ENCODE measurements at places on chromosomes 1 and 21.

- no peaks in the 10 kb centered on the region for H3K36me3 ChIP-seq
- H3K27me3 ChIP-seq, result peaks cover 2% of the 10 kb centered on the region
- H3K27ac ChIP-seq, result peak overlapping the region; percentile 19
- no peak for DNase-seq
These were observed 663 bp downstream of the ACOT7 start for GRCh38 chr1:6392809-6393399.

GRCh38 chr1:164576291-164577271 lies 17.6 kb downstream of the PBX1 start:
- no peak for DNase-seq
- H3K36me3 ChIP-seq, result no peaks in the 10 kb centered on the region
- peak overlapping the region; percentile 63 for H3K27ac ChIP-seq
- H3K4me3 ChIP-seq, result peak overlapping the region; percentile 14
- H3K27me3 ChIP-seq, result no peaks in the 10 kb centered on the region
- H3K4me1 ChIP-seq, result peaks cover 20% of the 10 kb centered on the region

DNA sequence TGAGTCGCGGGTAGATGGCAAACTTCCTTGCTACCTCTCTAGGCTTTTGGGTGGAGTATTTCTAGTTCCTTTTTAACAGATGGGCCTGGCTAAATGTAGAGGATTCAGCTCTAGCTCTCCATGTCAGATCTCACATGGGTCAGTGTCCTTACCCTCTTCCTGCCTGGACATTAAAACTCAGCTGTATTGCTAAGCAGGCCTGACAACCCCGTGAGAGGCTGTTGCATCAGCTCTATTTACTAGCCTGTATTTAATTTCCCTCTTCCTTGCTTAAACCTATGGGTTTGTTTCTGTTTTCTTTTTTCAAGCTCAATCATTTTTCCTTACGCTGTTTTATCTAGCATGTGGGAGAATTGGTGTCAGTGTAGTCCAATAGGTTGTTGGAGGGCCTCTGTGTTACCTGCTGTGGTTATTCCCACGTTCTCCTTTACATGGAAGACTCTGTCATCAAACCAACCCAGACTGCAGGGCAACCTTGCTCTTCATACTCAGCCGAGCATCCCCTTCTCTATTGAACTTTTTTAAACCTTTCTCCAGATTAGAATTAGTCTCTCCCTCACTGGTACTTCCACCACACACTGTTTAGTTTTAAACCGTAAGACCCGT lies 79.5 kb upstream of the BACH1 start:
- peak overlapping the region; percentile 99 for H3K27ac ChIP-seq
- no peak overlapping the region for H3K4me3 ChIP-seq
- no peaks in the 10 kb centered on the region for H3K27me3 ChIP-seq
- H3K4me1 ChIP-seq, result peaks cover 38% of the 10 kb centered on the region

- H3K27ac ChIP-seq, result no peak overlapping the region
- H3K36me3 ChIP-seq, result no peaks in the 10 kb centered on the region
- H3K4me3 ChIP-seq, result no peak overlapping the region
- DNase-seq, result no peak
These were observed 19.9 kb downstream of the SOX13 start for GRCh38 chr1:204092632-204093420.

- no peak overlapping the region for H3K27ac ChIP-seq
- peak overlapping the region; percentile 80 for H3K4me3 ChIP-seq
- H3K4me1 ChIP-seq, result peaks cover 14% of the 10 kb centered on the region
These were observed 812 bp downstream of the NBPF1 start for GRCh38 chr1:16612332-16613172.

GRCh38 chr1:193438312-193438711 lies 251.9 kb upstream of the B3GALT2 start:
- no peak for DNase-seq
- H3K4me3 ChIP-seq, result no peak overlapping the region
- H3K36me3 ChIP-seq, result no peaks in the 10 kb centered on the region
- H3K4me1 ChIP-seq, result no peaks in the 10 kb centered on the region
- H3K27ac ChIP-seq, result no peak overlapping the region

GRCh38 chr1:58932859-58933598 lies 149.2 kb upstream of the JUN start:
- H3K27me3 ChIP-seq, result no peaks in the 10 kb centered on the region
- peak; percentile 83 for DNase-seq

- H3K27me3 ChIP-seq, result no peaks in the 10 kb centered on the region
- no peaks in the 10 kb centered on the region for H3K4me1 ChIP-seq
- DNase-seq, result no peak
- H3K36me3 ChIP-seq, result no peaks in the 10 kb centered on the region
These were observed 32.1 kb downstream of the NAV1 start for GRCh38 chr1:201570886-201571624.

- DNase-seq, result peak; percentile 43
- peaks cover 7% of the 10 kb centered on the region for H3K4me1 ChIP-seq
- H3K36me3 ChIP-seq, result no peaks in the 10 kb centered on the region
- H3K4me3 ChIP-seq, result peak overlapping the region; percentile 60
- peaks cover 6% of the 10 kb centered on the region for H3K27me3 ChIP-seq
- no peak overlapping the region for H3K27ac ChIP-seq
These were observed 18.6 kb downstream of the KCNQ4 start for GRCh38 chr1:40802078-40802741.

- H3K27ac ChIP-seq, result peak overlapping the region; percentile 49
- H3K4me1 ChIP-seq, result peaks cover 18% of the 10 kb centered on the region
- peak; percentile 88 for DNase-seq
- H3K36me3 ChIP-seq, result peaks cover 5% of the 10 kb centered on the region
- H3K27me3 ChIP-seq, result no peaks in the 10 kb centered on the region
These were observed 63.7 kb downstream of the MACF1 start for GRCh38 chr1:39268112-39268581.

GRCh38 chr1:54249819-54250435 lies 50.0 kb downstream of the MRPL37 start:
- H3K27me3 ChIP-seq, result no peaks in the 10 kb centered on the region
- peak overlapping the region; percentile 17 for H3K27ac ChIP-seq
- H3K4me1 ChIP-seq, result peaks cover 29% of the 10 kb centered on the region
- peak; percentile 35 for DNase-seq

GRCh38 chr1:208213786-208214185 lies 30.4 kb downstream of the PLXNA2 start:
- H3K27me3 ChIP-seq, result no peaks in the 10 kb centered on the region
- no peak for DNase-seq
- no peak overlapping the region for H3K27ac ChIP-seq
- no peak overlapping the region for H3K4me3 ChIP-seq
- peaks cover 31% of the 10 kb centered on the region for H3K4me1 ChIP-seq
- H3K36me3 ChIP-seq, result no peaks in the 10 kb centered on the region

GRCh38 chr1:67468066-67468718 lies 38.0 kb upstream of the SERBP1 start:
- DNase-seq, result no peak
- H3K27ac ChIP-seq, result no peak overlapping the region
- no peaks in the 10 kb centered on the region for H3K27me3 ChIP-seq
- no peak overlapping the region for H3K4me3 ChIP-seq
- peaks cover 6% of the 10 kb centered on the region for H3K4me1 ChIP-seq

DNA sequence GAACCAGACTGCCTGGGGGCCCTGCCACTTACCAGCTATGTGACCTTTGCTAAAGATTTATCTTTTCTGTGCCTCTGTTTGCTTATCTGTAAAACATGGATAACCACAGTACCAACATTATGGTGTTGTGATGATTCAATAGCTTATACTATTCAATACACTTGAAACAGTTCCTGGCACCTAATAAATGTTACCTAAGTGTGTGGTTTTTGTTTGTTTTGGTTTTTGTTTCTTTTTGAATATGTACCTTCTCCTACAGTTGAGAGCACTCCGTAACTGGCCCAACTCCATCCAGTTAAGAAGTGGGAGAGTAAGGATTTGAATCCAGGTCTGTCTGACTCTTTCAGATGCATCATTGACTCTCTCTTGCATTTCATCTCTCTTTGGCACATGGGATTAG lies 125.8 kb upstream of the C8B start:
- no peaks in the 10 kb centered on the region for H3K27me3 ChIP-seq
- H3K27ac ChIP-seq, result no peak overlapping the region

DNA sequence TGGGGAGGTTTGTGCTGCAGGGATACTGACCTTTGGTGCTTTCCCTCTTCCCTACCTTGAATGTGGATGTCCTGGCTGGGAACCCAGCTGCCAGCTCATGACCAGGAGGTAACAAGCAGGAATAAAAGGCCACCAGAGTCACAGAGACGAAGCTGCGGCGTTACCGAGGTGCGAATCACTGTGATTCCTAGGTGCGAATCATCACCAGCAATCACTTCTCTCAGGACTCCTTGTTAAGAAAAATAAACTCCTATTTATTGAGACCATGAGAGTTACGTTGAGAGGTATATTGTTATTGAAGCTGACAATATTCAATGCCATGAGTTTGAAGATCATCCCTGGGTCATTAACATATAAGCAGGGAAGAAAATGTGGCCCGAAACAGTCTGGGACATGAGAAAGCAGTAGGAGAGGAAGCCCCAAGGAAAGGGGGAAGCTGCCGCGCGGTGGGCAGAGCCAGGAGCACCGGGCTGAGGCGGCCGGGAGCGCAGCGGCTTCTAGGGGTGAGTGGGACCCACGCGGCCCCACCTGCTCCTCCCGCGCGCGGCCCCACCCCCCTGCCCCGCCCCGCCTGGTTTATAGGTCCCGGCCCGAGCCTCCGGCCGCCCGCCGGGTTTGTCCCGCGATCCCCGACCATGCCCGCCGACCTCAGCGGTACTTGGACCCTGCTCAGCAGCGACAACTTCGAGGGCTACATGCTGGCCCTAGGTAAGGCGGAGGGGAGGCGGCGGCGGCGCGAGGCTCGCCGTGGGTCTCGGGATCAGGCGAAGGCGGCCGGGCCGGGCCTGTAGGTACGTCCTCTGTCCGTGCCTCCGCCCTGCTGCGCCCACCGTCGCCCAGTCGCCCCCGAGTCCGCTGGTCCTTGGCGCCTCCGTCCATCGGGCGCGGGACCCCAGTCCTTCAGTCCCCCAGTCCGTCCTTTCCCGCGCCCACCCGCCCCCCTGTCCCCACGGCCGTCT lies at the start of gene RBP7:
RBP7 (plus strand) TSS at position 605 of the 959 bp plus-strand sequence; CDS start at position 636, 31 bp downstream.
- H3K4me1 ChIP-seq, result no peaks in the 10 kb centered on the region
- no peak for DNase-seq

DNA sequence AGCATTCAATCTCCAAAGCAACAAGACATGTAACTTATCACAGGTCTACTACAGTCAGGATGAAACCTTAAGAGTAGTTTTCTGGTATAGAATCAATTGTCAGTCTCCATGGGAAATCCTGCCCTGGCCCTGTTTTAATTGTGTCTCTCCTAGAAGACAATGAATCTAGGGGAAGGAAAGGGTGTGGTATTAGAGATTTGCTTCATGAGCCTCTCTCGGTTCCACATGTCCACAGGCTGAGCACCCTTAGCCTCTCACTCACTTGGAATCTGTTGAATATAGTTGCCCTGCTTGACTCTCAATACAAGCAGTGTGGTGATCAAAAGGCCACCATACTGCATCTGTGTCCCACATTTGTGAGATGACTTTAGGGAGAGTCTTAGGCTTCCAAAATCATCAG lies 17.7 kb downstream of the SPATA46 start:
- no peaks in the 10 kb centered on the region for H3K27me3 ChIP-seq
- no peak for DNase-seq
- H3K4me1 ChIP-seq, result no peaks in the 10 kb centered on the region
- no peak overlapping the region for H3K27ac ChIP-seq

DNA sequence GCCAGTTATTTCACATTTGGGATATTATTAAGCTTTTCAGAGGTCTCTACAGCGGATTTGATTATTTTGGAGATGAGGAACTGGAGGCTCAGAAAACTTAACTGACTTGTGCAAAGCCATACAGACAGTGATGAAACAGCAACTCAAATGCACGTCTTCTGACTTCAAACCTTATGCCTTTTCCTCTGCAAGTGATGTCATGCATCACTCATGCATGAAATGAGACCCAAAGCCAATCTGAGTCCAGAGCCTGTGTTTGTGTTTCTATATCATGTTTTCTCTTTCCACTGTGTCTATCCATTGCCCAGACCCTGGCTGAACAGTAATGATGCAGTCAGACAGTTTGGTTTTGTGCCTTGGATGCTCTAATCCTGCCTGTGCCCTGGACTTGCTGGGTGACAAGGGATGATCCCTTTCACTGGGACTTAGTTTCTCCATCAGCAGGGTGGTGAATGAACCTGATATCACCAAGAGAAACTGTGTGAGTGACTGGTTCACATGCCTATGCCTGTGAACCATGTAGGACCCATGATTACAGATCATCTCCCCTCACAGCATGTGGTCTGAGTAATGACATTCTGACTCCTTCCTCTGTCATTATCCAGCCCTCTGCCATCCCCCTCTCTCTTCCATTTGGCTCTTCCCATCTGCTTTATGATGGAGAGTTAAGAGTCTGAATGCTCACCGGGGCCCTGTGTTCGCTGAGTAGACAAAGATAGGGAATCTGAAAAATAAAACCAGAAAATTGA lies 33.4 kb downstream of the SLAMF6 start:
- no peaks in the 10 kb centered on the region for H3K36me3 ChIP-seq
- no peak for DNase-seq
- H3K4me1 ChIP-seq, result no peaks in the 10 kb centered on the region
- no peak overlapping the region for H3K27ac ChIP-seq

- DNase-seq, result no peak
- H3K4me3 ChIP-seq, result no peak overlapping the region
- no peaks in the 10 kb centered on the region for H3K4me1 ChIP-seq
- H3K27ac ChIP-seq, result no peak overlapping the region
- no peaks in the 10 kb centered on the region for H3K36me3 ChIP-seq
These were observed 295.2 kb downstream of the NEGR1 start for GRCh38 chr1:71987181-71987580.

DNA sequence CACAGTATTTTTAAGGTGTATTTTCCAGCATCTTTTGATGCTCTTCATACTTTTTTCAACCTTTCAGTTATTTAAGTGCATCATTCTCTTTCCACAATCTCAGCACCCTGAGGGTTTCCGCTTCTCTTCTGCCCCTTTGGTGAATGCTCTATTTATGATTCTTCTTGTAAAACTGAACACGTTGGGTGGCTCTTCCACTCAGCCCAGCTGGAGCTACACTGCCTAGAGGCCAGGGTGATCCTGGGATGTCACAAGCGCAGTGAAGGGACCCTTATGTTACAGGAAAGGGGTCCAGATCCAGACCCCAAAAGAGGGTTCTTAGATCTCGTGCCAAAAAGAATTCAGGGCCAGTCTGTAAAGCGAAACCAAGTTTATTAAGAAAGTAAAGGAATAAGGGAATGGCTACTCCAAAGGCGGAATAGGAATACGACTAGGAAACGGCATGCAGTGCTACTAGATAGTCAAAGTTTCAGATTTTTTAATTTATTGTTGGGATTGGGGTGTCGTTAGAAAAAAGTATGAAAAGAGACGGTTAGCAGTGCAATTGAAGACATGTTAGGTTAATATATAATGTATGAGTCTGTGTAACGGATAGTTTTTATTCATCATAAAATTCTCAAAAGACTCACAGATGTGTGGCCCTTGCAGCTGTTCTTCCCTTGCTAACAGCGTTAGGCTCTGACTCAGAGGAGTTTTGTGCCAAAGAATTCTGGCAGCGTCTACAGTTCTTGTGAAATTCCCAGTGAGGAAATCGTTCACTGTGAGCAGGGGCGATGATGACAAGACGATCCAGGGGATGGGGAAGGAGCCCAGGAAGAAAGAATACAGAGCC lies 14.4 kb upstream of the ERVH48-1 start:
- no peak overlapping the region for H3K27ac ChIP-seq
- H3K36me3 ChIP-seq, result no peaks in the 10 kb centered on the region
- H3K27me3 ChIP-seq, result no peaks in the 10 kb centered on the region
- H3K4me1 ChIP-seq, result peaks cover 8% of the 10 kb centered on the region
- H3K4me3 ChIP-seq, result peak overlapping the region; percentile 3
- DNase-seq, result peak; percentile 94
